Upper lobe of right lung (tissue), 1 donor: ENCODE measurements at places on chromosomes 1 and 21. TPM values are rescaled to one million over a fixed set of nuclear protein-coding genes. Genes with fewer than 3 reads are reported as not detected.

The PKNOX1 gene
- total RNA-seq: 14.9 TPM

The UTP25 gene
- total RNA-seq: 7.1 TPM

GRCh38 chr1:209265301-209265700 is 318.2 kb upstream of the CAMK1G start:
- no peak for DNase-seq
- H3K4me1 ChIP-seq: no peaks in the 10 kb centered on the region
- H3K36me3 ChIP-seq: no peaks in the 10 kb centered on the region
- no peak overlapping the region for H3K27ac ChIP-seq

GRCh38 chr1:190399233-190399632 is 78.4 kb downstream of the BRINP3 start:
- H3K4me3 ChIP-seq: no peak overlapping the region
- DNase-seq: no peak
- no peaks in the 10 kb centered on the region for H3K4me1 ChIP-seq
- no peak overlapping the region for H3K27ac ChIP-seq
- H3K27me3 ChIP-seq: no peaks in the 10 kb centered on the region
- no peaks in the 10 kb centered on the region for H3K36me3 ChIP-seq

DNA sequence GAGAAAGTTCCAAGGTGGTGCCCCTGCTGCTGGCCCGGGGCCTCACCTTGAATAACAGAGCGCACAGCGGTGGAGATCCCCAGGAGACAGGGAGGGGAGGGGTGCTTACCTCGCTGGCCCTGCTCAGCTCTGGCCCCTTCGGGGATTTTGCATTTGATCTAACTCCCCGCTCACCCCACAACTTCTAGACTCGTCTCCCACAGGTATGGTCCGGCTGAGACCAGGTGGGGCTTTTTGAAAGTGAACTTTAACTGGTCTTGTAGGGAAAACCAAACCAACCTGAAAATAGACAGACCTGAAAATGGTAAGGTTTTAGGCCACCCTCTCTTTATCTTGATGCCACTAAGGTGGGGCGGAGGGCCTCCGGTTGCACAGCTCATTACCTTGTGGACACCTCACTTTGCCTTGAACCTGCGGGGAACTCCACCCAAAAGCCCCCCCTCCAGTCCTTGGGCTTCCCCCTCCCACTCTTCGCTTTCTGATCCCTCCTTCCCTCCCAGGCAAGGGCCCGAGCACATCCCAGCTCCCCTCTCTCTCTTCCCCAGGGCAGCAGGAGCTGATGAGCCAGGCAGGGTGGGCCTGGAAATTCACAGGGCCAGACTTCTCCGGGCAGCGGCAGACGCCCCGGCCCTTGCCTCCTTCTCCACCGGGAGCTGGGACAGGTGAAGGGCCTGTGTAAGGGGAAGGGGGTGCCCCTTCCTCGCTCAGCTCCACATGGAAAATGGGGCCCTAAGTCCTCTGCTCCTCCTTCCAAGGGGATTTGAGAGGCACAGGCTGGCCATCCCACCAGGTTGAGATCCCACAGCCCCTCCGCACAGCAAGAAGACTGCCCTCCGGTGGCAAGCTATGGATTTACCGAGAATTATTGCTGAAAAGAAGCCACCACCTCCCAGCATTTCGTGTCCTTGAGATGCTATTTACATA is 16.1 kb downstream of the TNFRSF8 start:
- no peak overlapping the region for H3K4me3 ChIP-seq
- no peaks in the 10 kb centered on the region for H3K27me3 ChIP-seq
- no peaks in the 10 kb centered on the region for H3K36me3 ChIP-seq
- no peak overlapping the region for H3K27ac ChIP-seq

GRCh38 chr1:91803847-91804545 is 82.0 kb downstream of the TGFBR3 start:
- no peak overlapping the region for H3K4me3 ChIP-seq
- no peaks in the 10 kb centered on the region for H3K27me3 ChIP-seq
- H3K4me1 ChIP-seq: peaks cover 38% of the 10 kb centered on the region
- peak overlapping the region; percentile 59 for H3K27ac ChIP-seq

DNA sequence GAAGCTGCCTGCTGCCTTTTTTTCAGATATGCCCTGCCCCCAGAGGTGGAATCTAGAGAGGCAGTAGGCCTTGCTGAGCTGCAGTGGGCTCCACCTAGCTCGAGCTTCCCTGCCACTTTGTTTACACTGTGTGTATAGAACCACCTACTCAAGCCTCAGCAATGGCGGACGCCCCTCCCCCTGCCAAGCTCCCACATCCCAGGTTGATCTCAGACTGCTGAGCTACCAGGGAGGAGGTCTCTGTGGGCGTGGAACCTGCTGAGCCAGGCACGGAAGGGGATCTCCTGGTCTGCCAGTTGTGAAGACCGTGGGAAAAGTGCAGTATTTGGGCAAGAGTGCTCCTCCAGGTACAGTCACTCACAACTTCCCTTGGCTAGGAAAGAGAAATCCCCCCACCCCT is 65.1 kb downstream of the MSH4 start:
- no peaks in the 10 kb centered on the region for H3K4me1 ChIP-seq
- no peak overlapping the region for H3K4me3 ChIP-seq
- no peak overlapping the region for H3K27ac ChIP-seq
- DNase-seq: no peak

GRCh38 chr1:157925419-157926166 is 67.9 kb upstream of the KIRREL1 start:
- no peaks in the 10 kb centered on the region for H3K36me3 ChIP-seq
- DNase-seq: no peak
- no peak overlapping the region for H3K4me3 ChIP-seq
- H3K4me1 ChIP-seq: no peaks in the 10 kb centered on the region

- DNase-seq: no peak
- no peak overlapping the region for H3K27ac ChIP-seq
- no peaks in the 10 kb centered on the region for H3K36me3 ChIP-seq
- H3K4me3 ChIP-seq: no peak overlapping the region
- peaks cover 99% of the 10 kb centered on the region for H3K27me3 ChIP-seq
Observed at GRCh38 chr21:33025106-33025488, 638 bp upstream of the OLIG2 start.

DNA sequence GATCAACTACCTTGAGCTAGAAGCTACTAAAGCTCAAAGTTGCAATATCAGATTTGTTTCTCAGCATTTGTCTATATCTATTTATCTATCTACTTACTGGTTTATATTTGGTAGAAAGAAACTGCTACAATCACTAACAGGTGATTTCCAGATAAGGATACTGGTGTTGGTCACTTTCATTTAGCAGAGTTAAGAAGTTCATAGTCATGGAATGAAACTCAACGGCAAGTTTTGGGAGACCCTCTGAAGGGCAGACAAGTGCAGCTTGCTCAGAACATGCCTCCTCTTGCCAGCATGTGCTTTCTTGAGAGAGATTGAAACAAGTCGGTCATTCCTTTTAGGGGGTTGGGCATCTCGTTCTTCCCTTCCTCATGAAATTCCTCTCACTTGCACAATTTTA is 296.5 kb downstream of the GRIK1 start:
- H3K27me3 ChIP-seq: no peaks in the 10 kb centered on the region
- H3K4me3 ChIP-seq: no peak overlapping the region
- DNase-seq: no peak
- H3K36me3 ChIP-seq: no peaks in the 10 kb centered on the region

- H3K4me1 ChIP-seq: no peaks in the 10 kb centered on the region
- H3K27me3 ChIP-seq: peaks cover 25% of the 10 kb centered on the region
- H3K36me3 ChIP-seq: no peaks in the 10 kb centered on the region
- no peak overlapping the region for H3K4me3 ChIP-seq
- DNase-seq: no peak
Observed at GRCh38 chr1:53501065-53502005, 42.1 kb downstream of the DMRTB1 start.

DNA sequence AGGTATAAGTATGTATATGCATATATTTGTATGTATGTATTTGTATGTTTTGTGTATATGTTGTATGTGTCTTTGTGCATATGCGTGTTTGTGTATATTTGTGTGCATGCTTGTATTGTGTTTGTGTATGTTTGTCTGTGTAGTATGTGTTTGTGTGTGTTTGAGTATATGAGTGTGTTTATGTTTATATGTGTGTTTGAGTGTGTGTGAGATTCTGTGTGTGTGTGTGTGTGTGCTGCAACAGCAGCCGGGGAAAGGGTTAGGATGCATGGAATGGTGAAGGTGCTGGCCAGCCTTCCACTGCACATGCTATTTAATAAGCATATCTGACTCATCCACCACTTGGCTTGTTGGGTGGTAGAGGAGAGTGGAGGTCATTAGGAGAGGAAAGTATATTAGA is 46.6 kb upstream of the RAB4A start:
- peaks cover 15% of the 10 kb centered on the region for H3K4me1 ChIP-seq
- H3K36me3 ChIP-seq: no peaks in the 10 kb centered on the region
- no peak overlapping the region for H3K4me3 ChIP-seq
- H3K27ac ChIP-seq: no peak overlapping the region
- DNase-seq: no peak

GRCh38 chr1:40648200-40648599 is 17.3 kb downstream of the RIMS3 start:
- no peak for DNase-seq
- no peaks in the 10 kb centered on the region for H3K36me3 ChIP-seq
- no peaks in the 10 kb centered on the region for H3K27me3 ChIP-seq
- no peak overlapping the region for H3K27ac ChIP-seq
- no peak overlapping the region for H3K4me3 ChIP-seq

DNA sequence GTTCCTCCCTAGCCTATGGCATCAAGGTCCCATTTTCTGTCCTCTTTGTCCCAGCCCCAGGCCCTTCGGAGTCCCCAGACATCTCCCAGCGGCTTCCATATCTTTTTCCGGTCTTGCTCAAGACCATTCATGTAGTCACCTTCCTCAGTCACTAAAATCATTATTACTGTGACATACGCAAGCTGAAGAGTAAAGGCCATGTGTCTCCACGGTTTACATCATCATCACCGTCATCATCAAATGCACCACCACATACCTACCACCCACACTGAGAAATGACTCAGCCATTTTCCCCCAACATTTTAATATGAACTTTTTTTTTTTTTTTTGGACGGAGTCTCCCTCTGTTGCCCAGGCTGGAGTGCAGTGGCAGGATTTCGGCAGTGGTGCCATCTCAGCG is 43.4 kb downstream of the FHAD1 start:
- peak; percentile 25 for DNase-seq
- no peaks in the 10 kb centered on the region for H3K27me3 ChIP-seq
- no peak overlapping the region for H3K4me3 ChIP-seq
- H3K27ac ChIP-seq: no peak overlapping the region

- H3K36me3 ChIP-seq: no peaks in the 10 kb centered on the region
- H3K27ac ChIP-seq: no peak overlapping the region
- H3K27me3 ChIP-seq: no peaks in the 10 kb centered on the region
- no peaks in the 10 kb centered on the region for H3K4me1 ChIP-seq
- H3K4me3 ChIP-seq: no peak overlapping the region
- DNase-seq: no peak
Observed at GRCh38 chr1:109610609-109611307, 8.7 kb downstream of the GNAT2 start.

DNA sequence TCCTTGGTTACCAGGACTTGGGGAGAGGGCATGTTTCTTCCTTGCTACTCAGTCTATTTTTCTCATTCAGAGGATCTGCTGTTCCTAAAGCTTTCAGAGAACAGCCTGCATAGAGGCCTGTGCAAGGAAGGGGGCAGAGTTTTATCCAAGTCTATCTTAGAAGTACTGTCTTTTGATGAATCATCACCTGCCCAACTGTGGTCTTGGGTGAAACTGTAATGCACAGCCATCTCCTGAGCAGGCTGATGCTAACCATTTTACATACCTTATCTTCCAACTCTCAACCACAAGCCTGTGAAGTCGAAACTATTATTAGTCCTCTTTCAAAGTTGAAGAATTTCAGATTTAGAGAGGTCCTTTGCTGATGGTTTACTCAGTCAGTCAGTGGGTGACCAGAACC is 368.0 kb downstream of the HHAT start:
- no peaks in the 10 kb centered on the region for H3K27me3 ChIP-seq
- H3K4me3 ChIP-seq: no peak overlapping the region
- no peak for DNase-seq
- H3K27ac ChIP-seq: no peak overlapping the region
- no peaks in the 10 kb centered on the region for H3K4me1 ChIP-seq

GRCh38 chr1:176111835-176112234 is 95.3 kb downstream of the COP1 start:
- no peak for DNase-seq
- H3K27ac ChIP-seq: no peak overlapping the region
- no peaks in the 10 kb centered on the region for H3K4me1 ChIP-seq
- H3K4me3 ChIP-seq: no peak overlapping the region

GRCh38 chr1:145707183-145707867 is at the start of gene PDZK1:
Gene PDZK1, minus strand, starts transcription at chr1:145707368. Its CDS starts 19,347 bp downstream, at chr1:145688021.
- no peaks in the 10 kb centered on the region for H3K27me3 ChIP-seq
- H3K27ac ChIP-seq: no peak within 1 kb of the TSS
- no peak within 1 kb of the TSS for H3K4me3 ChIP-seq
- no peak for DNase-seq
